ENCODE measurements at places on chromosomes 12 and 14.

- no peak for DNase-seq
Measured at GRCh38 chr12:22054155-22054554, 8.1 kb downstream of the CMAS start.

DNA sequence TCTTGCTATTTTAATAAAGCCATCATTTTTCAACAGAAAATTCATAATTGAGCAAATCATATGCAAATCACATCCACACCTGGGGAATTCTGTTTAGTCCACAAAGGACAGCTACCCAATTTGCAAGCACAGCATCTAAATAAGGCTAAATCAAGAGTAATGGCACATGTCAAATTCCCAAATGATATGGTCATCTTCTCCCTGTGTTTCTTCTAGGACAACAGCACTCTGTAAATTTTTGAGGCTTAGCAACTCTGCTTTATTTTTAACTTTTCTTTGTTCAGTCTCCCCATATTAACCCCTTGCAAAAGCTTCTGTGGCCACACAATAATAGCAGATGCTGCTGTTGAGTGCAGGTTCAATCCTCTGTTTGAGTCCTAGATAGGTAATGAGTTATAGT lies 155.6 kb upstream of the DAAM1 start:
- DNase-seq: no peak

DNA sequence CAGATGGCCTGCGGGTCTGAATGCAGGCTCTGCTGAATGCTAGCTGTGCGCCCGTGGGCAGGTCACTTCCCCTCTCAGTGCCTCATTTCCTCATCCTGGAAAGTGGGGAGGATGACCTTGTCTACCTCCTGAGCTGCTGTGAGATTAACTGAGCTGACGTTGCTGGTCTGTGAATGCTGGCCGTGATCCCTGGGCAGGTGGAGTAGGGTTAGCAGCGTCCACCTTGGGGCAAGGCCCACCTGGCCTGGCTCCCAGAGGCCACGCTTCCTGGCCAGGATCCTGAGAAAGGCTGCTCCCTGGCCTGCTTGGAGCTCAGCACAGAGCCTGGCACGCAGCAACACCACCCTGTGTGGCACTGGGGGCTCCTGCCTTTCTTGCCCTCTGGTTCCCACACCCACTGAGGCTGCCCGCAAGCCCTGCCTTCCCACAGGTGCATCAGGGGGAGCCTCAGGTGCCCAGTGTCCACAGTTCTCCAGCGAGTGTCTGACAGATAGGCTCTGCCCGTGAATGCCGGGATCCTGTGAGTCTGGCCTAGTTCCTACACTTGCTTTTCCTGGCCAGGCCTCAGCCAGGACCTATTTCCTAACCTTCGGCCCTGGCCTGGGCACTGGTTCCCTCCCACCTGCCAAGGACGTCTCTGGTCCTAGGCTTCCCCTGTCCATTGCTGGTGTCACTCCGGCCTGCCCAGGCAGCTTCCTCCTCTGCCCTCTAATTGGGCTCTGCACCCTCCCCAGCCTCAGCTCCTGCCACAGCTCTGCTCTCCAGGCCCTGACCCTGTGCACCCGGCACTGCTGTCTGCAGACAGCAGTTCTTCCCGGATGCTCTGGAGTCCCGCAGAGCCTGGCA lies 37.2 kb upstream of the TDRD9 start:
- no peak for DNase-seq

- DNase-seq: no peak
Measured at GRCh38 chr14:54206516-54206915, 190.3 kb upstream of the CDKN3 start.

DNA sequence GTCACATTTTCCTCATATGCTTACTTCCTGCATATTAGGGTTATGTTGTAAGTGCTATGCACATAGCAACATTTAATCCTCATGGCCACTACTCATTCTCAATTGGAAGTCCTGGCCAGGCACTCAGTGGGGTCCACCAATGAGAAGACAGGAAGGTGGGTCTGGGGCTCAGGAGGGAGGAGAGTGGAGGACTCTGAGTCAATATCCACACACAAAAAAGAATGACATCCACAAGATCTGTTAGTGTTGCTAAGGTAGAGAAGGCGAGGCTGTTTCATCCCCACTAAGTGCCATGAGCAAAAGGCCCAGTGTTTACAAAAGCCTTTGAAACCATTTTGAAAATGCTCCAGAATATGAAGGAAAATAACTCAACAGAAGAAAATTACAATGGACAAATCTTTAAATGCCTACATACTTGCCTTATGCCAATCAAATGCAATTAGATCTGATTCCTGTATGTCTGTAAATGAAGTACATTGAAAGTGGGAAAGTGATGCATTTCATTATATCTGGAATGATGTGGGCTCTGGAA lies 53.9 kb downstream of the EID3 start:
- DNase-seq: no peak

DNA sequence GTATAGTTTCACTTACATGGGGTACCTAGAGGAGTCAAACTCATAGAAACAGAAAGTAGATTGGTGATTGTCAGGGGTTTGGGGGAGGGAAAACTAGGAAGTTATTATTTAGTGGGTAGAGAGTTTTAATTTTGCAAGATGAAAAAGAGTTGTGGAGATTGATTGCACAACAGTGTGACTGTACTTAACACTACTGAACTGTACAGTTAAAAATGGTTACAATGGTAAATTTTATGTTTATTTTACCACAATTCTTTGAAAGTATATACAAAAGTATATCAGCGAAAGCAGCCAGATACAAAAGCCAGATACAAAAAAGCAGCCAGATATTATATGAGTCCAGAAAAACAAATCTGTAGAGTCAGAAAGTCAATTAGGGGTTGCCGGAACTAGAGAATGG lies 247.6 kb downstream of the IPO8 start:
- no peak for DNase-seq

DNA sequence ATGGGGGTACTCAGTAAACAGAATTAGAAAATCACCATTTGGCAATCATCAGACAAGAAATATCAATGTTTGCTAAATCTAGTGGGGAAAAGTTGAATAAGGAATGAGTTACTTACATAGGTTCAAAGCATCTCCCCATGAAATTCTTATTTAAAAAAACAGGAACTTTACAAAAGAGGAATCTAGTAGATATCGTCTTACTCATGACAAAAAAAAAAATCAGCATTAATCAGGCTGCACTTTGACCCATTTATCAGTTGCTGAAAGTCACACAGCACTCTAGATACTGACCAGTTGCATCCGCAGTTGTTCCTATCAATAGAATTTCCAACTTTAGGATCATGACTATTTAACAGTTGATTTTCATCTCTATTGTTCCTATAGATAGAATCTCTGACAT lies 5.8 kb upstream of the DICER1 start:
- DNase-seq: no peak

GRCh38 chr14:87430214-87430613 lies 562.8 kb downstream of the GALC start:
- DNase-seq: no peak

DNA sequence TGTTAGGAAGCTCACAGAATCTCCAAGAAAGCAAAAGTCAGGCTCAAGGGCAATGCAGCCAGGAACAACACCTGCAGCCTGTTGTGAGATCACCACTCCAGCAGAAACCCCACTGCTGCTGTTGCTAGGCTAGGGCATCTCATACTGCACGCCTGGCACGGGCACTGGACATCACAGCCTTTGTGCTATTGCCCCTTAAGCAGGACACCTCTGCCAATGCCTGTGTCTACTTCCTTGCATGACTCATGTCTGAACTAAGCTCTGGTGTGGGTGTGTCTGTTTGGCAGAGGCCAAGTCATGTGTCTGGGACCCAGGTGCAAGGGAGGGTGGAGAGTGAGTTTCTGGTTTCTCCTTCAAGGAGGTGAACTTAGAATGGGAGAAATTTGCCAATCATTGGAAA lies 10.0 kb upstream of the DDX47 start:
- DNase-seq: peak; percentile 10

DNA sequence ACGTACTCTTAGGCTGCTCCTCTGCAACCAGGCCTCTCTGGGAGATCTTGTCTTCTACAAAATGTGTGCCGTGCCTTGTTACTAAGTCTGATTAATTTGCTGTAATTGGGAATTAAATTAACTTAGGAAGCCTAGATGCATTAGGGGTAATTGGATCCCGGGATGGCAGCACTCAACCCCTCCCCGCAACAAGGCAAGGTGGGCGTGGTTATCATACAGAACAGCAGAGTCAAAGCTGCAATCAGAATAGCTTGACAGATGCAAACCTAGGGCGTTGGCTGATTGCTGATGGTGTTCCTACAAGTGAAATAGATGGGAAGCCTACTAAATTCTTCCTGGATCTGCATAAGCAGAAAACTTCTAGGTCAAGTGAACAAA lies 34.5 kb upstream of the NFYB start:
- no peak for DNase-seq

DNA sequence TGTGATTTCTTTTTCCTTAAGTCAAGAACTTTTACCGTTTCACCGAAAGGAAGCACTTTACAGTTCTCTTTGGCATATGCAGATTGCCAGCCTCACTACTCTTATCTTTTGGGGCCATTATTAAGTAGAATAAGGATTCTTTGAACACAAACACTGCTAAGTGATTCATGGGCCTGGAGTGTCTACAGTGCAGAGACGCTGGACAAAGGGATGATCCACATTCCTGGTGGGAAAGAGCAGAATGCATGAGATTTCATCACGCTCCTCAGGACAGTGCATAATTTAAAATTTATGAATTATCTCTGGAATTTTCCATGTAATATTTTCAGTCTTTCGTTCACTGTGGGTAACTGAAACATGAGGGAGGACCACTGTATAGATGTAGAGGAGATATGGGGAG lies 90.2 kb downstream of the TTLL5 start:
- no peak for DNase-seq

DNA sequence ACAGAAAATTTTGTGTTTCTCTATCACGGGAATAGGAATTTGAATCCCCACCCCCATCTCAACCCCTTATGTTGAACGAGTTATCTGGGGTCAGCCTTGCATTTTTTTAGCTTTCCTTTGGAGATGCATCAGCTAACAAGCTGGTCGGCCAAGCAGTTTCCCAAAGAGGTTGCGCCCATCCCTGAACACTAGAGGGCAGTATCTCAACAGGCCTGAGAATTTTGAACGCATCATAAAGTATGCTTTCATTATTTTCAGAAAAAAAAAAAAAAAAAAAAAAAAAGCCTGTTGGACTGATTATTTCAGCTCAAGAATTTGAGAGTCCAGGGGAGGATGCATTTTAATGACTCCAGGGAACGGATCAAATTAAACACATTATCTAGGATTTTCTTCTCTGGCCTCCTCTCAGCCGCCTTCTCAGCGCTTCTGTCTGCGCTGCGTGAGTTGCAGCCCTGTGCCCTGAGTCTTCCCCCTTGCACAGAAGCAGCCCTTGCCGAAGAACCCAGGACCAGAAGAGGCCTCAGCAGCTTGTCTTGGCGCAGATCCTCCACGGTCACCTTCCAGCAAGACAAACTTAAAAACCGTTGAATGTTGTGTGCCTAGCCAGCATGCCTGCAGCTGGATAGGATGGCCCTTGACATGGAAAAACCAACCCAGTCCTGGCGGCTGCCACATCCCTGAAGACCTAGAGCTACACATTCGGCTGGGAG lies 76.6 kb upstream of the GZMB start:
- DNase-seq: peak; percentile 29
